NCI-H82 (cell line): ENCODE measurements at places on chromosomes 7 and 10.

GRCh38 chr10:131689016-131689415 is 211.8 kb upstream of the PPP2R2D start:
- DNase-seq = no peak

DNA sequence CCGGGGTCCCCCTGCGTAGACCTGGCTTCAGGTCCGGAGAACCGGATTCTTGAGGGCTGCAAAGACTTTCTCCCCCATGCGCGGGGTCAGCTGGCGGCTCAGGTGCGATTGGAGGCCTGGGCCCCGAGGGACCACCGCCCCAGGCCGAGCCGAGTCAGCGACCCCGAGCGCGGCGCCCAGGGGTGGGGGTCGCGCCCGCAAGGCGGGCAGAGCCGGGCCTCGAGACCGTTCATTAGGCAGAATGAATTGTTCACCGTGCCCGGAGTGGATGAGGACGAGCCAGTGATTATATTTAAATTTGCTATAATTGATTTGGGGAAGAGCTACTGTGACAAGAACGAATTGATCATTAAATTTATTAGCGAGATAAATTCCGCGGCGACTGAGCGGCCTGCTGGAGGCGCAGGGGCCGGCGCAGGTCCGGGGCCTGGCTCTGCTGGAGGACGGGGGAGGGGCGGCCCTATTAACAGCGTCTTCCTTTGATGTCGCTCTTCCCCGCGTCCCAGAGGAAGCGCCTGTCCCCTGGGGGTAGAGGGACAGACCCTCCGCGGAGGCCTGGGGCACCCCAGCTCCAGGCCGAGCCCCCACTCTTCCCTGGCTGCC is 7.5 kb downstream of the MNX1 start:
- peak; percentile 31 for DNase-seq

DNA sequence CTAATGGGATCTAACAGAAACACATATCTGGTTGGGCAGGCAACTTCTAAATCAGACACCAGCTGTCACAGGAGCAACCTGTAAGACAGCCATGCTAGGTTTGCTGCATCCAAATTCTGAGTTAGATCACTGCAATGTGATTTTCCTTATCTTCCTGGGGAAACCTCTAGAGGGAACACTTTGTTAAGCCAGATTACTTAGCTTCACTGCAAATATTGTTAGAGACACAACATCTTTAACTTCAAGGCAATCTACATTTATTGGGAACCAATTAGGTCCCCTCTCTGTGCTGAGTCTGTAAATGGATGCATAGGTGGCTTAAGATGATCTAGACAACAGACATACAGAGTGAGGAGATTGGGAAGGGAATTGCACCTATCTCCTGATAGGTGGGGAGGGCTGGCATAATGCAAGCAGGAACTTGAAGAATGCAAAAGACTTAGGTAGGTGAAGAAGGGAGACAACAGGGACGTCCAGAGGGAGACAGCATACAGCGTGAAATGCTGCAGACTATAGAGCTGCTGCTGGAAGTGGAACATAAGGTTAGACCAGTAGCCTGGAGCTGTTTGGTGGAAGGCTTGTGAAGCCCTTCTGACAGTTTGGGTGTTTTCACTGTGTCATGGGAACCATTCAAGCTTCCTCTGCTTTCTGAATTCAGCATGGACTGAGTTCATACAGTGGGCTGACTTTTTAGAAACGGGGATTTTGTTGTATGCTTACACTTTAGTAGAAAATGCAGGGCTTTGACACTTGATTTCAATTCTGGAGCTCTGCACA is 109.8 kb upstream of the ELMO1 start:
- DNase-seq = peak; percentile 59

GRCh38 chr7:148793590-148793989 is 90.5 kb downstream of the EZH2 start:
- no peak for DNase-seq

DNA sequence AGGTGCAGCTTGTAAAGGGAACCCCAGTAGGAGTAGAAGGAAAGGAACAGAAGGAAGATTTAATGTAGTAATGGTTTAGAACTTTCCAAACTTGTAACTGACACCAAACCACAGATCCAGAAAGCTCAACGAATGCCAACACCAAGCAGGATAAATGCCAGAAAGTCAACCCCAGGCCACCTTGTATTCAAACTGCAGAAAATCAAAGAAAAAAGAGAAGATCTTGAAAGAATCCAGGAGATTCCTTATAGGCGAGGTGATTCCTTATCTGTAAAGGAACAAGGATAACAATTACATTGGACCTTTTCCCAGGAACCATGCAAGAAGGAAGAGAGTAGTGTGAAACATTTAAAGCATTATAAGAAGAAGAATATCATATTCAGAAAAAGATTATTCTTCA is 93.6 kb downstream of the NKX6-2 start:
- DNase-seq = no peak

GRCh38 chr10:119680050-119680449 is 28.9 kb downstream of the BAG3 start:
- DNase-seq = no peak

DNA sequence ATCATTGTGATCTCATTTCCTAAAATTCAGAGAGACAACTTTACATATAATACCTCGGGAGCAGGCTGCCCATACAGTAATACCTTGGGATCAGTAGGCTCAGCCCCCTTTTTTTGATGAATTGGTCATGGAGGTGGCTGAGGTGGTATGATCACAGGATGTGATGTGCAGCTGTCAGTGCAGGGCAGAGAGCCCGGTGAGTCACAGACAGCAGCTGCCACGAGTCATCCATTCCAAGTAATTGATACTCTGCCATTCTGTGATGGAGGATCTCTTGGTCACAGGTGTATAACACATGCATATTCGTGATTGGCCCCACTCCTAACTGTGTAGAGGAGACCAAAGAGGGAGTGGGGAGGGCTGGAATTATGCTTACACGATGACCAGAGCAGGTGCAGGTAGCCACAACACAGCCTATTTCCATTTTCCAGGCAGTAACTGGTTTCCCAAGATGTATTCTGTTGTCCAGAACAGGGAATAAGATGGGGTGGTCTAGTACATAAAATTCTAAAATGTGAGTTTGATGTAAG is 14.1 kb downstream of the NRCAM start:
- DNase-seq = peak; percentile 40

DNA sequence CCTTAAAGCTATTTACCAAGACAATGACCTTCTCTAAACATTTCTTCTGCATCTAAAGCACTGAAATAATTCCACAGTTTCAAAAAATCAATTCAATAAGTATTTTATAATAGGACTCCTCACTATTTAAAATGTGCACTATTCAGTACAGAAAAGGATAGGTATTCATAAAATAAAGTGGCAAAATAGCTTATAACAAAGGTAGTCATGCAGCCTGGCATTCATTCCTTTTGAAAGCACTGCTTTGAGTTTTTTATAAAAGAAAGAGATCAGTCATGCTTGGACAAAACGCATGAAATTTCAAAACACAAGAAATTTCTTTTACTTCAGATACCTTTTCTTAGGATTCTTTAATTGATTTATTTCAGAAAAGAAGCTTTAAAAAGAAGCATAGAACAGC is 689.7 kb upstream of the PHF14 start:
- DNase-seq = no peak

- no peak for DNase-seq
Observed at GRCh38 chr7:92255308-92255707, 9.5 kb downstream of the ANKIB1 start.

- DNase-seq = no peak
Observed at GRCh38 chr10:123375097-123375496, 220.9 kb downstream of the BUB3 start.

DNA sequence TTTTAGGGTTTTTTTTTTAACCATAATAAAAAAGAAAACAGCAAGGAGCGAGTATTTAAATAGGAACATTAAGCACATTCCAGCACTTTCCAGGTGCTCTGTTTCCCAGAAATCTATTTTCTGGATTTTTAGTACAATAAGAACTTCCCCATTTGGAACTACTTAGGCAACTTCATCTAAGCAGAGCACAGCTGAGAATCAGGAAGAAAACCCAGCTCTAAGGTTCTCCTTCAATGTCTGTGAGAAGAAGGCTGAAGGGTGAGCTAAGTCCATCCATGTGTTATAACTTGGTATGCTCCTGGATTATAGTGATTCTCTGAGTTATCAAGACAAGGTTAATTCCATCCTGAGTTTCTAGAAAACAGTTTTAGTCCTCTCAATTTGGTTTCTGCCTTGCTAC is 181.9 kb downstream of the CYP26A1 start:
- DNase-seq = no peak

DNA sequence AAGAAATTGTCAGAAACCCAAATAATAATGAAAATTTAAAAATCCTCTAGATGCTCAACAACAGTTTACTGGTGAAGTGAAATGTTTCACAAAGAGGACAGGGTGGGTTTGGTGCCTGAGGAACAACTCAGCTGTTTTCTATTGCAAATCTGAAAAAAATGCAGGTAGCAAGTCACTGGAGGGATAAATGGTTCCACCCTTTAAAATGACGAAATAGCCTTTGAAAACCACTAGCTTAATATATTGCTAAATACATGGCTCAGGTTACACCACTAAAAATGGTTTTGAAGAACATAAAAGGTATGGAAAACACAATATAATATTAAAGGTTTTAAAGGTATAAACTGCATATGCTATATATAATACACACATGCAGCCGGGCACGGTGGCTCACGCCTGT is 69.5 kb downstream of the LMBR1 start:
- no peak for DNase-seq

- DNase-seq = no peak
Observed at GRCh38 chr7:84700563-84701370, 486.1 kb downstream of the SEMA3D start.

GRCh38 chr7:64965594-64965993 is 25.2 kb downstream of the ZNF117 start:
- DNase-seq = no peak

GRCh38 chr10:104648421-104648820 is 7.3 kb downstream of the SORCS3 start:
- DNase-seq = no peak

- no peak for DNase-seq
Observed at GRCh38 chr7:47654672-47655298, 72.9 kb upstream of the TNS3 start.

DNA sequence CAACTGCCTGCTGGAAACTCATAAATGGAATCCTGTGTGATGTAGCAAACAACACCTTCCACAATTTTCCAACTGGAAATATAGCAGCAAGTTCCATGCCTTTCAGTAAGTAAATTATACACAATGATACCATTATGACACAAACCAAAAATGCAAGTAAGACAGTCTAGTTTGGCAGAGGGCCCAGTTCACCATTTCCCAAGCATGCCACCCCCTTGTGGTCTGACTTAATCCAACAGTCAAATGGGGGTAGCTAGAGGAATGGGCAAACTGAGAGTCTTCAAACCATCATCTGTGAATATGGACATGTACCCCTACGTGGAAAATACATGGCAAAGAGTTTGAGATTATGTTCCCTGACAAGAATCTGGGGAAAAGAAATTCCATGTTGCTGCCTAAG is 137.6 kb upstream of the VWC2 start:
- peak; percentile 6 for DNase-seq
